Dermis blood vessel endothelial cell (primary cell): ENCODE measurements at places on chromosomes 3 and 15. TPM values are rescaled to one million over a fixed set of nuclear protein-coding genes. Genes with fewer than 3 reads are reported as not detected.

The USP19 gene
- total RNA-seq: 50.2 and 58.4 TPM in 2 replicates

The AADAC gene
- total RNA-seq: 0.19 TPM in 1 of 2 replicates, not detected in the other

The ST8SIA2 gene
- under 0.01 TPM in 1 of 2 replicates, not detected in the other for total RNA-seq

The CX3CR1 gene
- total RNA-seq: not detected in 2 replicates

The KIF15 gene
- 7.5 and 21.2 TPM in 2 replicates for total RNA-seq

The RYK gene
- 91.6 and 103 TPM in 2 replicates for total RNA-seq
